ENCODE measurements at places on chromosomes 1 and 21.

DNA sequence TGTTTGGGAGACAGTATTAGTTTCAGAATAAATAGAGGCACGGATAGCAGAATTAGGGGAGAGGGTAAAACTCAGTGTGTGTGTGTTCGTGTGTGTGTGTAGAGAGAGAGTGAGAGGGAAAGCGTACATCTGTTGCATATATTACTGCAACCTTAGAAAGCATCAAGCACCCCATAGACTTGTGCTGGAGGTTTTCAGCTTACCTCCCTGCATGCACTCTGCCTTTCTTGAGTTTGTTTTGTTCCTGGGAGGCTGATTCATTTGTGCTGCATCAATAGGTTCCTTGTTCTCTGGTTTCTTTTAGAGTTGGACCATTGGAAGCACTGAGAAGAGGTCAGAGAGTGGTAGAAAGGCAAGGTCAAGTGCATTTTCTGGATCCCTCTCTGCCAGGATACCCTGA is 104.4 kb upstream of the KCNK1 start:
- no peak for DNase-seq

- DNase-seq = no peak
Measured at GRCh38 chr1:208209286-208209685, 34.9 kb downstream of the PLXNA2 start.

DNA sequence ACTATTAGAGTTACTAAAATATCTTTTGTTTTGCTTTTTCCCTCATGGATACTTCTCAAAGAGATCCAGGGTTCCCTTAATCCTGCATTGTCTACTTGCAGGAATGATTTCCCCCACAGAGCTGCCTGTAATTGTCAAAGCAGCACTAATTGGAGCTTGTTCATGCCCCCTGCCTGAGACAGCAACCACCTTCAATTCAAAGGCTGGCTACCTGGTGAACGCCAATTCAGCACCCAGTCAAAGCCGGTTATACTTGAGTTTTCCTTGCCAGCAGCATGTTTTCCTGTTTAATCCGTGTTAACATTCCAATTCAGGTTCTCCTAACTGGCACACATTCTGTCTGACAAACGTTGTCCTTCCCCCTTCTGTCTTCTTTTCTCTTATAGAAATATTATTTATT is 382.9 kb downstream of the NTNG1 start:
- no peak for DNase-seq

DNA sequence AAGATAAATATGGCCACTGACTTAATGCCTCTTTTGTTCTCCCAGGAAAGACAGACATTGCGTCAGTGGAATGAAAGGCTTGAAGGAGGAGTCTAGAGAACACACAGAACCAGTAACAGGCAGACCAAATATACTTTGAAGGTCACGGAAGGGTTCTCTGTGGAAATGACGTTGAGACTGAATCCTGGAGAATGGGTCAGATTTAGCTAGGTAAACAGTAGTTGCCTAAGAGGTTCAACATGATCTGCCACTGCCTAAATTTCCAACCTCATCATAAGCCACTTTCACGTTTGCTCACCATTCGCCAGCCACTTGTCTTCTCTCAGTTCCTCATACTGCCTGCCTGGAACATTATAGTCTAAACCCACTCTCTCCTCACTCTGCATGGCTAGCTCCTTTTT is 20.5 kb downstream of the PLA2G4A start:
- DNase-seq = no peak

- peak; percentile 89 for DNase-seq
Measured at GRCh38 chr1:172532183-172532699, 709 bp upstream of the SUCO start.

DNA sequence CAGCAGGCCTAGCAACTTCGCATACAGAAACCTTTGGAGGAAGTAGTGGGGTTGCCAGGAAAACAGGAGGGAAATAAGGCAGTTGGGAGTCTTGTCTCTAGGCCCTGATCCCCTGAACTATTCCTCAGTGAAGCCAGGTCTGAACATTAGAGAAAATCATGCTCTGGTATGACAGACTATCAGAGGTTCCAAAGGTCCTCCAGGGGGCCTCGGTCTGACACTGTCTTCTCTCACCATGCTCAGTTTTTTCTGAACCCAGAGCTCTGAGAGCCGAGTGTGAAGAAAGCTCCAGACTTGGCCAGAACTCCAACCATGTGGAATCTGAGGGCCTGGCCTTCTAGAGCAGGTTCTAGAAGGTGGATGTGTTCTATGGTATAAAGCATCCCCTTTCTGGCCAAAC is 4.0 kb downstream of the TOMM40L start:
- DNase-seq = no peak

- no peak for DNase-seq
Measured at GRCh38 chr1:213541641-213542040, 446.1 kb upstream of the PROX1 start.

DNA sequence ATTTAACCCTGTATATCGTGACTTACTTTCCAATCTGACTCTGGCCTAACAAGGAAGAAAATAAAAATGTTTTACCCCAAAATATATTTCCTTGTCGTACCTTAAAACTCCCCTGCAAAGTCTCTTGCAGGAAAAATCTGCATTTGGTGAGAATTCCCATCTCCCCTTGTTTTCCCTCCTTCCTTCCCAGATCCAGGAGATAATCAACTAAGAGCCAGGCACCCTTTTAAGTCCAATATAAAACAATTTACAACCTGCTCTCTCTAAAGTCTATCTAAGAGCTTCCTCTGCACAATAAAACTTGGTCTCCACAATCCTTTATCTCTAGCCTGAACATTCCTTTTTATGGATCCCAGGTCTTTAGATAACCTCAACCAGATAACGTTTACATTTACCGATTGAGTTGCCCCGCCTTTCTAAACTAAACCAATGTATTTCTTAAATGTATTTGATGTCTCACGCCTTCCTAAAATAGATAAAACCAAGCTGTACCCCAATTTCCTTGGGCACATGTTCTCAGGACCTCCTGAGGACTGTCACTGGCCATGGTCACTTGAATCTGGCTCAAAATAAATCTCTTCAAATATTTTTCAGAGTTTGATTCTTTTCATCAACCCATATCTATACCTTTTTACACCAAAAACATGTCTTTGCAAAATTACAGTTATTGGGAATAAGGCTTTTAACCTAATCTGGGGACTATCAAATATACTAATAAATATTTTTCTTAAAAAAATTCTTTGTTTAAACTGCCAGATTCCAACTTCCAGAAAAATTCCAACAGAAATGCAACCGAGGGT is 993 bp downstream of the DDX59 start:
- no peak for DNase-seq

DNA sequence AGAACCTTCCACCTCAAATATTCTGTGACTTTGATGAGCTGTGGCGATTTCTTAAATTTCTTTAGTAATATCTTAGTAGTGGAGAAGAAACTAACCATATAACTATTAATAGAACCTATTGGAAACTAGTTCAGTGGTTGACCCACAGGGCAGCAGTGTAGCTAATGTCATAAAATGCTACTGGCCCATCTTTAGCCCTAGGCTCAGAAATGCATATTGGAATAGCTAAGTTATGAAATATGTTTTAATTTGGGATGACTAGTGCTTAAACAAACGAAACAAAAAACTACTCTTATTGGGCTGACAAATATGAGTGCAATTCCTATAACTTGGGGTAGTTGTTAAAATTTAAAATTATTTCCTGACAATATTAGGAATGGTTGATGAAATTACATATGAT is 20.2 kb downstream of the MACO1 start:
- DNase-seq = no peak

- DNase-seq = peak; percentile 45
Measured at GRCh38 chr1:162285149-162285561, 91.5 kb downstream of the SPATA46 start.

DNA sequence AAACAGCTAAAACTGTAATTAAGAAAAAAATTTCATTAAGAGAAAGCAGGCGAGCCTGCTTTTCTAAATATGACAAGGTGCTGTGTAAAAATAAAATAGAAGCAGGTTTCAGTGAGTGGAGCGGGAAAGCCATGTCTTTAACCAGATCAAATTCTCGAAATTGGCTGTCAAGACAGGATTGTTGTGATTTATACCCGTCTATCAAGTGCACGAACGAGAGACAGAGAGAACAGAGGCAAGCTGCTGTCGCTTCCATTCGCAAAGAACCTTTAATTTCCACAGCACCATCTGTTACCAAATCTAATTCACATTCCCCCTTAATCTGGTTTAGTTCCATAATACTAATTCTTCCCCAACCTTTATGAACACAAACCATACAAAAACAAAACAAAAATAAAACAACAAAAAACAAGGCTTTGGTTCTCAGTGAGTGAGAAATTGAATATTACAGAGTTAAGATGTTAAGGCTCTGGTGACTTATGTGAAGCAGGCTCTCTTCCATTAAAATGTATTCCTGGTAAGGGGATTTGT is 35.0 kb downstream of the ESRRG start:
- DNase-seq = no peak

GRCh38 chr1:19448491-19449439 is 36.6 kb downstream of the CAPZB start:
- no peak for DNase-seq

GRCh38 chr21:41888749-41889376 is 9.7 kb upstream of the PRDM15 start:
- DNase-seq = no peak

GRCh38 chr21:38958323-38958705 is 152.6 kb downstream of the ETS2 start:
- no peak for DNase-seq

- DNase-seq = peak; percentile 46
Measured at GRCh38 chr1:185045814-185046492, 595 bp downstream of the RNF2 start.

DNA sequence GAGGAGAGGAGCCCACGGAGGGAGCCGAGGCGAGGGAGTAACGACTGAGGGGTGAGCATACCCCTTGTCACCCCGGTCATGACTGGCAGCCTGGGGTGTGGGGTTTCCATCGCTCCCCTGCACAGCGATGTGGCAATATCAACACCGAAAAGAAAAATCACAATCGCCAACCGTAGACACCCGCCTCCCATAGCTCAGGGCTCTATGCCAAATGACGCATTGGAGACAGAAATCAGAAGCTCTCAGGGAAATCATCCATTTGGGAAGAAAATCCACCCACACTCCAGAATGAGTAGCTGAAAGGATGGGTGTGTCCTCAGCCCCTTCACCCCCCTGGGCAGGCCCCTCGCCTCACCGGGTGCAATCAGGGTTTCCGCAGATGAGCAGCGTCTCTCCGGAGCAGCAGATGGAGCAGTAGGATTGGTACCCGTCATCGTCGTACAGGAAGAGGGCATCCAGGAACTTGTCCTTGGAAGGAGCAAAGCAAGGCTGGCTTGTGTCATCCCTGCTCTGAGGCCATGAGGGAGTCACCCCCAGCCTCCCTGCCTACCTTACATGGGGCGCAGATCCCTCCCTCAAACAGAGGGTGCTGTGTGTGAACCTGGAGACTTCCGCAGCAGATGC is 2.5 kb downstream of the DNMT3L start:
- DNase-seq = no peak

GRCh38 chr1:221841251-221841982 is 99.5 kb upstream of the DUSP10 start:
- no peak for DNase-seq

DNA sequence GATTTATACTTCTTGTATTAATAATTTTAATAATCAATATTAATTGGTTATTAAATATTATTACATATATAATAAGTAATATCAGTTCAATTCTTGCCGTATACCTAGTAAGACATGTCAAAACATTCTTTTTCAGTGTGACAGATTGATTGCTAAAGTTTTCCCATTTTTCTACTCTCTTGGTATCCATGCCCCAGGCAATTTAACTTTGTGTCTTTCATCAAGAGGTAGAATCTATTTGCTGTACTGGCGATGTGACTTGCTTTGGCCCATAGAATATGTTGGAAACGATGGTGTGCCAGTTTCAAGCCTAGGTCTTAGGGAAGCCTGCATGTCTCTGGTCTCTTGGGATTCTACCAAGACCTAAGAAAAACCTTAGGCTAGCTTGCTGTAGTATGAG is 436.1 kb upstream of the ADAMTS5 start:
- DNase-seq = no peak

DNA sequence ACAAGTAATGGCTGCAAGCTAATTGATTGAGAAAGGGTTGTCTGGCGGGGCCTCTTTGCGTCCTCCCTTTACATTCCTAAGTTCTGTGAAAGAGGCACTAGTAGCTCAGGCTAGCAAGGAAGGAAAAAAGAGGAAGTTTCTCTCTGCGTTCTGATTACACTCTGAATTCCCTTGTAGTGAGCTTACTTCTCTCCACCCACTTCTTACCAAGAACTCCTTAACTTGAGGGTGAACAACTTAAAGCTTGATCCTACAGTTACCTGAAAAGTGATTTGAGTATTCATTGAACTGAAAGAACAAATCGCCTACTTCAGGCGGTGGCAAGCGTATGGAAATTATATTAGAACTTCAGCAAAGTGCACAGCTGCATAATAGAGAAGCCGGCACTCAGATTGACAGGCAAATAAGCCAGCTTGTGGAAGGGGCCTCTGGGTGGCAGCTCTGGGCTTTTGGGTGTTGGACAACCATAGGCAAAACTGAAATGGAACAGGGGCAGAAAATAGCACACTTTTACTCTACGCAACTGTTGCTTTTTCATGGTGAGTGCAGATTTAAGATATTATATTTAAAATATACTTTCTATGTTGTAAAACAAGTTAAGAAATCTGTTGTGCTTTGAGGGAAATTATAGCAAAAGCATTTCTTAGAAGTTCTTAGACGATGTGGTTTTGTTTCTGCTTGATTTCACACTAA is 464.5 kb downstream of the USP25 start:
- peak; percentile 47 for DNase-seq

DNA sequence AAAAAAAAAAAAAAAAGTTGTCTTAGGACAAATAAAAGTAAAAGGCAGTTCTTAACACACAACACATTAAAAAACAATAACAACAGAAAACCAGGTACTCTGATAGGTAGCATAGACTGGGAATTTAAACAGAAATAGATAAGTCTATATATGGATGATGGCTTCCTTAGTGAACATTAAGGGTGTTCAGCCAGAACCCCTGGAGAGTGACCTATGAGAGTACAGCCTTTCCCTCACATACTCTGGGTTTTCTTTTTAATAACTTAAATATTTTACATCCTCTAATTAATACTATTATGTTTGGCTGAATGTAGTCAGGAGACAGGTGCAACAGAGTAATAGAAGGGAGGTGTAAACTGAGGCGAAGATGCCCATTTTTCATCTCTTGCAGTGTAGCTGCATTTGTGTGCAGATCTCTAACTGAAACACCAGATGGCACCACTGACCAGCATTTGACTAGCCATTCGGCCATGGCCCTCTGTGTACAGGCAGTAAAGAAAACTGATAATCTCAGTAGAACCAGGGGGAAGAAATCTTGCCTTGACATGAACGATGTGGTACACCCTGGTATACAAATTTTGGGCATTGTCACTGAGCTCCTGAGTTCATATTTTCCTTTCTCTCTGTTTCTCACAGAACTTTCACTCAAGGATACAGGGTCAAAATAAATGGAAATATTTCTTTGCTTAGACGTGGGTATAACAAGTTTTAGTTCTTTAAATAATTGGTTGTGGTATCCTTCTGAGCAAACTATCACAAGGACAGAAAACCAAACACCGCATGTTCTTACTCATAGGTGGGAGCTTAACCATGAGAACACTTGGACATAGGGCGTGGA is 7.6 kb downstream of the TTF2 start:
- peak; percentile 44 for DNase-seq

- no peak for DNase-seq
Measured at GRCh38 chr21:31457675-31458074, 113.6 kb upstream of the TIAM1 start.

All from liver (tissue), 10 donors.